ENCODE measurements at places on chromosomes 16 and 17.

- DNase-seq: no peak
These were observed 42.3 kb upstream of the NKD1 start for GRCh38 chr16:50505714-50506542.

DNA sequence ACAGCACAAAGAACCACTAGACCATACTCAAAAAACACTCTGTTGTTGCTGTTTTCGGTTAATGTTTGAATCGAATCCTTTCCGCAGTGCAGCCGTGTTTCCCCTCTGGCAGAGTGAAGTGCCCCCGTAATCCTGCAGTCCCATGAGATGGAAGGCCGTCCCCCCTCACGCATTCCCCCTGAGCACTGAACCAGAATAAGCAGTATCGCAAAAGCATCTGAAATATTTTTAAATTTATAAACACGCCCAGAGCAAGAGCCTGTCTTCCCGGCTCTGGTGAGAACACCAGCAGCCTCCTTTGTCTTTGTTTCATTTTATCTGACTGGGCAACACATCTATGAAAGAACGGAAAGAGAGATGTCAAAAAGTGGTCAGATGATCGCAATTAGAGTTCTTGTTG, 121.0 kb upstream of the ADAMTS18 start:
- no peak for DNase-seq

- DNase-seq: no peak
These were observed 27.3 kb upstream of the CBFA2T3 start for GRCh38 chr16:89004209-89004831.

DNA sequence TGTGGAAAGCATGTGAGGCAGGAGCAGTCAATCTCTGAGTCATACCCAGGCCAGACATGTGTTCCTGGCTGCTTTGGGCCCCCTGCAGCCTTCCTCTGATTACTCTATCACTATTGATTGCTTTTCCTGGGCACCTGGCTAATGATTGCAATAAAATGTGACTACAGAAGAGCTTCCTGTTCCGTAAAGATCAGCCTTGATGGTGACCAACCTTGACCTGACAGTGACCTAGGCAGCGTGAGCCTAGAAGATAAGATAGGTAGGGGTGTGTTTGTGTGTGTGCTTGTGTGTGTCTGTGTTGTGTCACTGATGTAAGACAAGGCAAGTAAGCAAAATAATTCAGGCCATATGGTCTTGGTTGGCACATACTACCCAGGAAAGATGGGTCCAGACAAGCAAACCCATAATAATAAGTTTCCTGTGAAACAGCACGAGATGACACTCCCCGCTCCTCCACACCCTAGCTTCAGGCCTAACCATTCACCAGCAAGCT, 367.7 kb upstream of the CDH11 start:
- DNase-seq: no peak

DNA sequence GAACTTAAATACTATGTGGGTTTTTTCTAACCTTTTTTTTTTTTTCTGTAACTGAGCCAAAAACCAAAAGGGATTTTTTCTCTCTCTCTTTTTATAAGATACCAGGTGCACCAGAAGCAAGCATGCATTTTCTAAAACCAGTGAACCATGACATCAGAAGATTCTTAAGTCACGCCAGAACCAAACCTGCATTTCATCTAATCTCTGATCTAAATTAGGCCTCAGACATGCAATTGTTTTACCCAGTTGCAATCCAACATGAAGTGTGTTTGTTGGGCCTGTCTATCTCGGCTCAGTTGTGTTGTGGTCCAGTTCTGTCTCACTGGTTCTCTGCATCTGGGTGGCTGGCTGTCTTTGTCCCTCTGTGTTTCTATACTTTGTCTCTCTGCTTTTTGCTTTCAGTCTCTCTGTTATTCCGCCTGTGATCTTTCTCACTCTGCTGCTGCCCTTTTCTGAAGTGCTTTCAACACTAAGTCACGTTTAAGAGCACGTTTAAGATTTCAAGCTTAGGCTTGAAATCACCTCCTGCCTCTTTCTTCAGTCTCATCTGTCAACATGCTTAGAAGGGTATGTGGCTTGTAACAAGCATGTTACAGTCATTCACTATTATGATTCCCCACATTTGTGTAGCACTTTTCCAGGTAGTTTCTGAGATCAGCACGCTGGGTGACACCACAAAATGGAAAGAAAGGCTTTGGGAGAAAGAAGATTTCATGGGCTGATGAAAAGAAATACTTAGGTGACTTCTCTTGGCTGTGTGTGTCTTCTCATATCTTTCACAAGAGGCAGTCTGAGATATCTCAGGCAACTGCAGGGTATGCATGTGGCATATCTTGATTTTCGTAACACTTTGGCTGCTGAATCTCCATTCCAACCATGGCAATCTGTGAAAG, 488.9 kb downstream of the SHISA9 start:
- DNase-seq: no peak
